ENCODE measurements at places on chromosomes 2 and 18.

DNA sequence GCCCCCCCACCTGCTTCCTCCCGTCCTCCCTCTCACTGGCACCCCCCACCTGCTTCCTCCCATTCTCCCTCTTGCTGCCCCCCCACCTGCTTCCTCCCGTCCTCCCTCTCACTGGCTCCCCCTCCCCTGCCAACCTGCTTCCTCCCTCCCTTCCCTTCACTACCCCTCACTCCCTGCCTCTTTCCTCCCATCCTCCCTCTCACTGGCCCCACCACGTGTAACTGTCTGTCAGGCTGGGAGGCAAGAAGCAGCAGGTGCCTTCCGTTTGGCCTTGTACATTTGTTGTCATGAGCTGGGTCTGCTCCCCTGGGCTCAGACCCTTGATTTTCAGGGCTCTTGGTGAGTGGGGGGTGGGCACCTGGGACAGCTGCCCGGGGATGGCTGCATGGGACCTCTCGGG is 19.1 kb downstream of the RTP5 start:
- no peak for DNase-seq

- DNase-seq, result no peak
These were observed 78.1 kb downstream of the SPHKAP start for GRCh38 chr2:228103379-228103778.

DNA sequence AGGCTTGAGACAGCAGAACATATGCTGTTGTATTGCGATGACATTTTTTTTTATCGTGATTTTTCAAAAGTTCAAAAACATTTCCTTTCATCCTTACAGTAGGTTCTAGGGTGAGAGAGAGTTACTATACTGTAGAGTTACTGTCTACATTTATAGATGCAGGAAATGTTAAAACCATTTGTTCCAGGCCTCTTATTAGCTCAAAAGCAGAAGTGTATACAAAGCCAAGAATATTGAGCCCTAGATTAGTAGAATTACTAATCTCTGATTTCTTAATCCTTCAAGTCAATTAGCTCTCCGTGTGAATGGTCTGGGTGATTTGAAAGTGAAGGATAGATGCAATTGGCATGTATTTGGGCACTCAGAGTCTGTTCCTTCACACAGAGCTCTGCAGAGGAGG is 73.1 kb downstream of the MAPRE2 start:
- DNase-seq, result no peak

- no peak for DNase-seq
These were observed 14.1 kb downstream of the DDX1 start for GRCh38 chr2:15605721-15606120.

- DNase-seq, result no peak
These were observed 100.5 kb upstream of the SPRED2 start for GRCh38 chr2:65532937-65533336.

- no peak for DNase-seq
These were observed 343.5 kb downstream of the MTX2 start for GRCh38 chr2:176612736-176613135.

GRCh38 chr18:37456873-37457272 is 108.7 kb downstream of the CELF4 start:
- no peak for DNase-seq

- no peak for DNase-seq
These were observed 171.0 kb downstream of the DNER start for GRCh38 chr2:229543176-229543873.

GRCh38 chr2:218284106-218284811 is 8.0 kb downstream of the TMBIM1 start:
- peak; percentile 62 for DNase-seq

DNA sequence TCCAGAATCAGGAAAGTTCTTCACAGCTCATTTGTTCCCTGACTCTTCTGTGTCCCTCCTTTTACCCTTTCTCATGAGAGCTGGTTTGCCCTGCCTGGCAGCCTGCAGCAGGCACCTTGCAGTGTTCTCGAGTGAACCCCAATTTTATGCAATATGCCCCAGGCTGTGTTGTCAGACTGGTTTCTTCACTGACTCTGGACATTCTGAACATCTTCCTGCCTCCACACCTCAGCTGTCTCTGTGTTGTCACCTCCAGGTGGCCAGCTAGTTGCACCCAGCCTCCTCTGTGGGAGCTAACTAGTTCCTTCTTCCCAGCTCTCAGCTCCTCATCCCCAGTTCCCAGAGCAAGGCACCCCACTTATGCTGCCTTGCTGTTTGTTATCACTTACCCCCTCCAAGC is 5.5 kb downstream of the SETBP1 start:
- DNase-seq, result no peak

DNA sequence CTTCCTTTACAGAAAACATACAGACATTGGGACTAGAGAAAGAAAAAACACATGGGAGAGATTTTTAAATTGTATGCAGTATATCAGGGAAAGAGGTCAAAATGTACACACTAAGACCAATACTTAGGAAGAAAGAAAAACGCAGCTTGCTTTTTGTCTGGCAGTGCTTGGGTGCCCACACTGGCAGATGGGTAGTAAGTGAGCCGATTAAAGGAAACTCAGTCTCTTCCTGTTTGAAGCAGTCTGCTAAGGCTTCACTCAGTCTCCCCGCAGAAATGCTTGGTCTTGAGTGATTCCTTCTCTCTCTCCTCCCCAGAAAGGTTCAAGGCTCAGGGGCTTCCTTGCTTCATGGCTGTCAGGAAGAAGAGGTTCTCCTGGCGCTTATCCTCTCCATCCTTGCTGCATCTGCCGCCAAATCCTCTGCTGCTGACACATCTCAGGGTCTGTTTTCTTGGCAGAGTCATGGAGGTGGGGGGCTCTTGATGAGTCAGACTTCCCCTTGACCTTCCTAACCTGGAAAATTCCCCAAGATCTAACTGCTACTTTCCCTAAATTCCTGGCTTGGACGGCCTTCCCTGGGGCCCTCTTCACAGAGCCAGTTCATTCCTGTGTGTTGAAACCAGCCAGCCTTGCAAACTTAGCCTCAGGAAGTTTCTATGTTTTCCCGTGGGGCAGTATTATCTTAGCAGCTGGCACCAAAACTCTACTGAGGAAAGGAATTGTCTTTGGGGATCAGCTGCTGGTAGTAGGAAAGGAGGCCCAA is 10.5 kb upstream of the TMSB10 start:
- DNase-seq, result no peak

DNA sequence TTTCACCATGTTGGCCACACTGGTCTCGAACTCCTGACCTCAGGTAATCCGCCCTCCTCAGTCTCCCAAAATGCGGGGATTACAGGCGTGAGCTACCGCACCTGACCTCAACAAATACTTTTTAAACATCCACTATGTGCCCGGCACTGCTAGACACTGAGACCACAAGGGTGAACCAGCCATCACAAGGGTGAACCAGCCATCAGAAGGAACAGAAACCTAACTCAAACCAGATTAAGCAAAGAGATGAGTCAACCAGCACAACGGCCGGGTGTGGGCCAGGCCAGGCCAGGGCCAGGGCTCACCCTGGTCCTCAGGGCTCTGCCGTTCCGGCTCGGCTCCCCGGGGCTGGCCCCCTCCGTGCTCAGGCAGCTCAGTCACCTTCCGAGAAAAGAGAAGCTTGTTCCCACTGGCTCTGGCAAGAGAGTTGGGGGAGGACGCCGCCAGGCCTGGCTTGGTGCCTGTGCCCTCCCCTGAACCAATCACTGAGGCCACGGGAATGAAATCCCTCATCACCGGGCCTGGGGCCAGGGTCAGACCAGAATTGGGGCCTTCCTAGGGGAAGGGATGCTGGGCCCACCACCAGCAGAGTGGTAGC is 4.4 kb downstream of the TEX44 start:
- no peak for DNase-seq

DNA sequence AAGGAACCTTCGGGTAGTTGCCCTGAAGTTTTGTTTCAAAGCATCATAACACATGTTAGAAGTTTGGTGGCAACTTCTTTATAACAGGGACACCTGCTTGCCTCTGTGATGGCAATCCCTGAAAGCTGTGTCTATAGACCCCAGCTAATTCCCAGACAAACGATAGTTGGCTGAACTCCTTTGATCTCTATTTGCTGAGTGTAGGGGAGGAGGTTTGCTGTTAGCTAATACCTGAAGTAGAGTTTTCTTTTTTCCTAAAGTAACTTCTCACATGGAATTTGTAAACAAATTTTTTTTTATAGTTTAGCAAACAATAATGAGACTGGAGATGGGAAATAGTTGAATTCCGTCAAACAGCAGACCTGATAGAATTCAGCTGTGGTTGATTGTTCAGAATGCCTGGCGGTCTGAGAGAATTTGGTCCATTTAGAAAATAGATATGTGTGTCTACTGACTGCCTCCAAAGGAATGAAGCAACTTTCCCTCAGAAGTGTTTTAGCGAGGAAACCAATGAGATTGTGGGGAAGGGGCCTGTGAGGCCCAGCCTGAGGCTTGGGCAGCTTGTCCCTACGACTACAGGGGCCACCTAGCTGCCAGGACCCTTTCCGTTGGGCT is 123.5 kb upstream of the EPAS1 start:
- no peak for DNase-seq
